Astrocyte (in vitro differentiated cells and primary cell): ENCODE measurements at places on chromosomes 7 and 10. TPM values are rescaled to one million over a fixed set of nuclear protein-coding genes. Genes with fewer than 3 reads are reported as not detected.

Gene WDR86
- total RNA-seq = 2.5 and 3.6 TPM in 2 replicates

Gene OPN4
- not detected in 2 replicates for total RNA-seq

DNA sequence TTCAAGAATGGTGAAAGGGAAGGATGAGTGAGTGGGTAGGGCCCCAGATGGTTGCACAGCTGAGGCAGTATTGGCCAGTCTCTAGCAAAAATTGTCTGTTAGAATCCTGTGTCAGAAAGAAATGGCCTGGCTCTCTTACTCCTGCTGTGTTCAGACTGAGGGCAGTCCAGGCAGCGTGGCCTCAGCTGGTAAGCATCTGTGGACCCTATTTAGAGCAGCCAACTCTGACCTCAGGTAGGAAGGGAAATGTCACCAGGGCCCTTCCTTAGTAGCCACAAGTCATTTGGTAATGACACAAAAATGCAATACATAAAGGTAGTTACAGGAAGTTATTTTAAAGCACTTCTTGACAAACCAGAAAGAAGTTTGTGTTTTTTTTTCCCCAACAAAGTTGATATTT is 1194.7 kb downstream of the CNTNAP2 start:
- no peak for DNase-seq

DNA sequence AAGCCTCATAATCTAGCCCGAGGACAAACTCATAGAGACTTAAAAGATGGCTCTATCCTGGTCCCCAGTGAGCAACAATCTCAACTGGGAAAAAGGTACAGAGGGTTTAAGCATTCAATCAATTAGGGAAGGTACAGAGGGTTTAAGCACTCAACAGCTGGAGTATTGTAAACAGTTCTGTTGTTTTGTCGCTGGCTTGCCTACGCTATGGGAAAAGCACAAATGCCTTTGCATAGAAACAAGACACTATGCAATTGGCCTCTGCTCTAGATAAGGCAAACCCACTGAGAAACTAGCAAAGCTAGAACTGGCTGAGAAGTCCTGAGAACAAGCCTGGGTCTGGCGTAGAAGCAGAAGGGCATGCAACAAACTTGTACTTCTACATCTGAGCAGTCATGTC is 69.3 kb downstream of the GFRA1 start:
- DNase-seq = no peak

DNA sequence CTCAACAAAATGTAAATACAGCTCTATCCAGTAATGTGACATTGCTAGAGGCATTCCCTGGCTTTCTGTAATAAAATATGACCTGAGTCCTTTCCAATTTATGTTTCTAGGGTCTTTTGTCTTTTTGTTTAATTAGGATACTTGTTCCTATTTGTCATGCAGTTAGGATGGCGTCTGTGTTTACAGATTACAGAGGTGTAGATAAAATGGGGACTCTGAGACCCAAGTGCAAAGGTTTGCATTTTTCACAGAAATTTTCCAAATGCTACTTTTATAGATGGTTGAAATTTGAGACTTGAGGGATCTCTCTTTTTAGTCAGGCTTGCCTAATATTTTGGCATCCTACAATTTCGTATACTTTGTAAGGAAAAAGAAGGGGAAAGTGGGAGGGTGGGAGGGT is 332.4 kb downstream of the PTEN start:
- DNase-seq = no peak

DNA sequence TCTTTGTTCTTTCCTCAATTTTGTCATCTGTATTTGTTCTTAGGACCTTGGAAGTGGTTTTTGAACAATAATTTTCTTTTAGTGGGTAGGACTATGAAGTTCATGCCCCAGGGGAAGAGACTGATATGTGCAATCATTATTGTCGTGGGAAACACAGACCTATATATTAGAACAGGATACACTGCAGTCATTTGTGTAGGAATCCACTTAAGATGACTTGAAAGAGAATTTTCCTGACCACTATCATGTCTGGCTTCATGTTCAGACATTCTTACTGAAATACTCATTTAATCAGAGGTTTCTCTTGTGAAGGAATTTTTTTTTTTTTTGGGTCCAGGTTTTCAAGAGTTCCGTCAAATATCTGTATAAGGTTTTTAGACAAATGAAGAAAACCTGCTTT is 163.6 kb downstream of the SUGCT start:
- DNase-seq = peak; percentile 99

GRCh38 chr10:5971315-5971832 is 6.0 kb downstream of the IL15RA start:
- peak; percentile 83 for DNase-seq

DNA sequence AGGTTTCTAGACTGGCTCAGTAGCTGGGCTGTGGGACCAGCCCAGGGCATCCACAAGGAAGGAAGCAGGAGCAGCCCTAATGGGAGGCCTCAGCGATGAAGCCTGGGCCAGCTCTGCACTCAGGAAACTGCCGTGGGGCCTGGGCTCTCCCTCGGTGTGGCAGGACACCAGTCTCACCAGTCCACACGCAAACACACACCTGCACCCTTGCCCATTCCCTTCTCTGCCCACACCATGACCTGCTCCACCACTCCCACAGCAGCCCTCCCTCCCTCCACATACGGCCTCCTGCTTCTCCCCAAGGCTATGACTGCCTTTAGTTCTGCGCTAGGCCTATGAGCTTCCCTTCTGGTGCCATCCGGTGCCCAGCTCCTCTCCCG is 7.1 kb downstream of the FGF8 start:
- DNase-seq = no peak

GRCh38 chr7:9029681-9030530 is 596.5 kb downstream of the NXPH1 start:
- no peak for DNase-seq
